ENCODE measurements at places on chromosomes 1 and 21.

DNA sequence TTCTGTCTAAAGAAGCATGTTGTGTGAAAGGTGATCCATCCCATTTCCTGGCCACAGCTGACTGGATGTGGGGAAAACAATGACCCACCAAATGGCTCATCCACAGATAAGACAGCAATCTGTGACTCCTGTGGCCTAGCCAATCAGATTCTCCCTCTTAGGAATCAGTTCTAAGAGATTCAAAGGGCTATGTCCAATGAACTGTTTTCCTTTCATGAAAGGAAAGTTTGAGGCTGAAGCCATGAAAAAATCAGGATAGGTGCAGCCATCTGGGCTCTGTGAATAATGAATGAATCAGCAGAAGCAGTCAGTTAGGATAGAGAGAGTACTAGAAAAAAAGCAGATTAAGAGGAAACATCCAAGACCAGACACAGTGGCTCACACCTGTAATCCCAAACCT, 164.7 kb downstream of the NRIP1 start:
- DNase-seq = no peak

GRCh38 chr1:232174306-232174705, 455.6 kb downstream of the SIPA1L2 start:
- DNase-seq = no peak

DNA sequence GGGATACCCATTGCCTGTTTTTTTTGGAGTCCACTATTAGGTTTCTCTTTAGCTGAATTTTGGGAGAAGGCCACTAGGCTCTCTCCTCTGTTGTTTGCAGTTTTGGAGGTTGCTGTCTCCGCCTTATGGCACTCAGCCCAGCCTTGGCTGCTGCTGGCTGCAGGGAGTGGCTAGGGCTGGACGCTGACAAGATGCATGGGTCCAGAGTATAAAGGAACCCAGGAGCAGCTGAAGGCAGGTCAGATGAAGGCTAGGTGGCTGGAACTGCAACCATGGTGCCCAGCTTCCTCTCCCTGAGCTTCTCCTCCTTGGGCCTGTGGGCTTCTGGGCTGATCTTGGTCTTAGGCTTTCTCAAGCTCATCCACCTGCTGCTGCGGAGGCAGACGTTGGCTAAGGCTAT, at the start of gene CYP4B1:
Gene CYP4B1, plus strand, starts transcription at position 237 of the 400 bp plus-strand sequence. Its CDS starts 36 bp downstream, at position 273.
- no peak for DNase-seq

- DNase-seq = no peak
Measured at GRCh38 chr1:15610167-15610566, 7.1 kb upstream of the DDI2 start.

- no peak for DNase-seq
Measured at GRCh38 chr1:41640141-41640751, 155.8 kb upstream of the EDN2 start.

DNA sequence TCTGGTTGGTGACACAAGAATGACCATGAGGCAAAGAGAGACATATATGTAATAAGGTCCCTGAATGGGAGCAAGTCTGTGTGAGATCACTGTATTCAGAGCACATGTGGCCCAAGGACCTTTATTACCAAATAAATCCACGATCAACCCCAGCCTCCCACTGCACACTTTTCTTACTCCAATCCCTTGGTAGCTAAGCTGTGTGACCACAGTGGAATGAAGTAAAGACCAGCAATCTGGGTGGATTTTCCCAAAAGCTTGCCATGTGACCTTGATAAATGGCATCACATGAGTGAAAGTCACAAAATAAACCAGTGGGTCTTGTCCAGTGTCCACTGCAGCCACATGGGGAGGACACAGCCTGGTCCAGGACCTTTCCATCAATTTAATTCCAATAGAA, 36.7 kb upstream of the TLR5 start:
- DNase-seq = no peak

GRCh38 chr1:212235857-212236256, 49.4 kb upstream of the PPP2R5A start:
- DNase-seq = no peak

DNA sequence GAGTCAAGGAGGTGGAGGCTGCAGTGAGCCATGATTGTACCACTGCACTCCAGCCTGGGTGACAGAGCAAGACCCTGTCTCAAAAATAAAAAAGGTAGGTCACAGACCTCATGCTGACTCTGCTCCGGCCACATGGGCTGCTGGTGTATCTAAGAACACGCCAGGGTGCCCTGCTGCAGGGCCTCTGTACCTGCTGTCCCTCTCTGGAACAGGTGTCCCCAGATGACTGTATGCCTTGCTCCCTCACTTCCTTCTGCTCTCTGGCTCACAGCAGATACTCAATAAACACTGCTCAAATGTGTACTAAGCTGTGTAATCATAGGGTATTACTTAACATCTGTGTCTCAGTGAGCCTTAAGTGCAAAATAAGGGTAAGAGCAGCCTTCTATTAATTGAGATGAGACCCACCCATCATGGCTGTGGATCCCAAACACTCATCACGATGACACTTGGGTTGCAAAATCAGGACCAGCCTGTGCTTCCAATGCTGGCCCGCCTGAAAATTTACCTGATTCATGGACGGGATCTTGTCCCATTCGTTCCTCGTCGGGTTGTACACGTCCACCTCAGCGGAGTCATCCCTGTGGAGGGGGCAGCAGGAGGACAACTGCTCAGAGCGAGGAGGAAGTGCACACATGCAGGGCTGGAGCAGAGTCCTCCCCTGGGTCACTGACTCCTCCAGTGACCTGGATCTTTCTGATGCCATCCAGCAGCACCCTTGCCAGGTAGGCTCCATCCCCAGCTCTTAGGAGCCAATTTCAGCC, 7.5 kb downstream of the KLHL21 start:
- DNase-seq = no peak

GRCh38 chr1:6260433-6260934, 414 bp downstream of the GPR153 start:
- no peak for DNase-seq

- DNase-seq = no peak
Measured at GRCh38 chr1:145955436-145955835, 2.4 kb downstream of the LIX1L start.

- no peak for DNase-seq
Measured at GRCh38 chr1:117579221-117579906, 26.5 kb upstream of the TENT5C start.

DNA sequence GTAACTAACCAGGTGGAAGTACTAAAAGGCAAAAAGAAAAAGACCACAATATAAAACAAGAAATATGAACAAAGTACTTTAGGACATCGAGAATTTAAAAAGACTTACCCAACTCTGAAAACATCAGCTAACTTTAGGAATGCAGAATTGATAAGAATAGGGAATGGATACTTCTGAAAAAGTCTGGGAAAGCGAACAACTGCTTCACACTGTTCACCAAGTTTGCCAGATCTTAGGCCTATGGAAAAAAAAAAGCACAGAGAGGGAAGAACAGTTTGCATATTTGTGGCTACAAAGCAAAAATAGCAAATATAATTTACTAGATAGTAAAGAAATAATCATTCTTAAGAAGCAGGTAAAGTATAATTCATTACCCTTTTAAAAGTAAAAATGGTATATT, 14.4 kb downstream of the INTS7 start:
- no peak for DNase-seq

- no peak for DNase-seq
Measured at GRCh38 chr1:243474136-243474881, 218.5 kb downstream of the SDCCAG8 start.

DNA sequence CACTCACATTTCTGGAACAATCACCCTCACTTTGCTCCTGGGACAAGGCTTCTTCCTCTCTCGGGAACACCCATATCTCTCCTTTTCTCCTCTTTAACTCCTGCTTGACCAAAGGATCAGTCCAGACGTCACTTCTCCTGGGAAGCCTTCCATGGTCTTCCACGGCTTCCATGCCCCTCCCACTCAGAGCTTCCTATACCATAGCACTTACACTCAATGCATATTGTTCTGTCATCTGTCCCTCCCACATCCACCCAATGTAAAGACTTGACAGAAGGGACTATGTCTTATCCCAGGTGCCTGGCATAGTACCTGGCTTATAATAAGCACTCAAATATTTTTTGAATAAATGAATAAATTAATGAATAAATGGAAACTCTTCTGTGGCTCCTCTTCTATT, 28.2 kb downstream of the CD34 start:
- no peak for DNase-seq

GRCh38 chr1:9611716-9612115, 23.0 kb downstream of the TMEM201 start:
- DNase-seq = no peak

DNA sequence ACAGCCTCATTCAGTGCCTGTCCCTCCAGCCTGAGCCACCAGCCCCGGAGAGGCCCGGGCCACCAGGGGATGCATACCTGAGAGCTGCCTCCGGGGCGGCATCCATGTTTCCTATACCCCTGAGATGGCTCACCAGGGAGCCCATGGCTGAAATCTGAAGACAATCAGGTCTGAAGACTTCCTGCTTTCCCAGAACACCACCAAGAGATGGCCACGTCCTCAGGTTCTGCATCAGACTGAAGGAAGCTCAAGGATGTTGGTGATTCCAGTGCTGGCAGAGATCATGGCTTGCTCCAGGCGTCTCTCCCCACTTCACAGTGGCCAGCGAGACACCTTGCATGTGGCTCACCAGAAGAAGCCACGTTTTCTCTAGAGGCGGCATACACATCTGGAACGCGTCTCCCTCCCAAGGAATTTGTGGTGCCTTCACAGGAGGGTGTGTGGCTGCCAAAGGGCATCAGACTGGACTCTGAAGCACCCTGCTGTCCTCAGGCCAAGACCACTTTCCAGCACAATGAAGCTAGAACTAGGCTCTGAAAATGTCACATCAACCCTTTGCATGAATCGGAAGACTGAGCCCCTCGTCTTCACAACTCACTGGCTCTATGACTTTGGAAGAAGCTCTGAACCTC, 170.7 kb upstream of the IRF2BP2 start:
- no peak for DNase-seq

GRCh38 chr1:172654535-172654934, 4.4 kb upstream of the FASLG start:
- DNase-seq = no peak

DNA sequence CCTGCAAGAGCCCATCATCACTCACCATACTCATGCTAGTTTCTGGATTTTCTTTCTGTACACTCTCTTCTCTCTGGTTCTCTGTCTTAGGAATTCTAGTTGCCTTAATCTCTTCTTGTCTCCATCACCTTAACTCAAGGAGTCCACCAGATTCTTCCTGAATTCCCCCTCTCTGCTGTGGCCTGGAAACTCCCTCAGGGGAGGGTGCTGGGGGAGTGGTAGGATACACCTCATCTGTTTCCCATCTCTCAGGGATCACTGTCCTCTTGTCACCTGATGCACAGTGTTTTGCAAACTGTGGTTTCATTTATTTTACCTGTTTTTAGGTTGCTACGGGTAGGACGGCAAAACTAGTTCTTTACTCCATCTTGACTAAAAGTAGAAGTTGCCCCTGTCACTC, 6.6 kb upstream of the GNG12 start:
- DNase-seq = no peak

GRCh38 chr21:42835211-42835610, 44.1 kb downstream of the WDR4 start:
- no peak for DNase-seq

GRCh38 chr1:26994020-26994786, 711 bp downstream of the TRNP1 start:
- no peak for DNase-seq

GRCh38 chr1:93591676-93592550, 89.7 kb downstream of the BCAR3 start:
- DNase-seq = no peak

DNA sequence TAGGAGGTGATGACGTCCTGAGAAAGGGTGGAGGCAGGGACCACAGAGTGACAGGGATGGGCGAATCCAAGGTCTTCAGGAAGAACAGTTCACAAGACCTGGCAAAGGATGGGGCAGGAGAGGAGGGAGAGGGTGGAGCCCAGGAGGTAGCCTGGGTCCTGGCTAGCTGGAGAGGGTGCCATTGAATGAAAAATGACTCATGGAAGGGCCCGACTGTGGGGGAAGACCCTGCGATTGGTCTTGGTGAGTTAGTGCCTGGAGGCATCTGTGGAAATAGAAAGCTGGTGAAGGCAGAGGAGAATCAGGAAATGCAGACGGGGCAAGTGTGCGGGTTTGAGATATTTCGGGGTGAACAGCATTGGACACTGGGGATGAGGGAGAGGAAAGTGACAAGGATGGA, 60.3 kb upstream of the SLC45A1 start:
- DNase-seq = no peak

DNA sequence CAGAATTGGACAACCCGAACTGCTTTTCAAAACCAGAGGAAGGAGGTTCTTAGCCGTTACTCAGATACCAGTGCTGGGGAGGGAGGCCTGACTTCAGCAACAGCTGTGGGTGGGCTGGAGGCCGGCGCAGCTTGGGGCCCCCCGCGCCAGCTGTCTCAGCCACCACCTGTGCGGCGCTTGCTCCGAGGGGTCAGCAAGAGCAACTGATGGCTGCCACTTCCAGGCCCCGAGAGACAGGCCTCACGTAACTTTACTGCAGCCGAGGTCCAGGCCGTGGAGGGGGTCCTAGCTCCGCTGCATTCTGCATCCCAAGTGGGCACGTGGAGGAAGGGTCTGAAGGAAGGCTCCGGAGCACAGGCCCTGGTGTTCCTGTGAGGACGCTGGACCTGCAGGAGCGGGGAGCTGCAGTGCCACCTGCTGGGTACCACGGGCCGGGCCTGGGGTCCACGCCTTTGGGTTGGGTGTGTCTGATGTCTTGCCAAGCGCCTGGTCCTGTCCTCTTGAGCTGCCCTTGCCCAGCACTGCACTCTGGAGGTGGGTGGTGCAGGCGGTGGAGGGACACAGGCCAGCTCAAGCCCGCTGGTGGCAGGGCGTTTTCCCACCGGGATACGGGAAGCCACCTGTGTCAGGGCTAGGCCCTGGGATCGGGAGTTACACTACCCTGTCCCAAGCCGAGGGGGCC, 9.8 kb downstream of the THAP3 start:
- peak; percentile 15 for DNase-seq

DNA sequence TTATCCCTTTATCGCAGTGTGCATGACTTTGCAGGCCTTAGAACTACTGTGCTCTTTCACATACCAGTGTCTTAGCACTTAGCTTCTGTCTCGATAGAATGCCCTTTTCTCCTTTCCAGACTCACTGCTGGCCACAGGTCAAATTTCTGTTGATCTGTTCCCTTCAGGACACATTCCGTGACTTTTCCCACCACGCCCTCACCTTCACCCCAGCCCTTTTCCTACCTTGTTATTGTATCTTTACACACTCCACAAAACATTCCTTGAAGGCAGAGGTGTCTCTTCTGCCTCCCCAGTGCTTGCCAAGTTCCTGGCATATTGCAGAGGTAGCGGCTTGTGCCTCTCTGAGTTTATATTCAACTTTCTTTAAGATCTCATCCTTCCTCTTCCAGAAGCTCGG, 3.7 kb upstream of the IGSF9 start:
- no peak for DNase-seq

GRCh38 chr21:27764056-27764455, 797.2 kb upstream of the ADAMTS5 start:
- DNase-seq = no peak

DNA sequence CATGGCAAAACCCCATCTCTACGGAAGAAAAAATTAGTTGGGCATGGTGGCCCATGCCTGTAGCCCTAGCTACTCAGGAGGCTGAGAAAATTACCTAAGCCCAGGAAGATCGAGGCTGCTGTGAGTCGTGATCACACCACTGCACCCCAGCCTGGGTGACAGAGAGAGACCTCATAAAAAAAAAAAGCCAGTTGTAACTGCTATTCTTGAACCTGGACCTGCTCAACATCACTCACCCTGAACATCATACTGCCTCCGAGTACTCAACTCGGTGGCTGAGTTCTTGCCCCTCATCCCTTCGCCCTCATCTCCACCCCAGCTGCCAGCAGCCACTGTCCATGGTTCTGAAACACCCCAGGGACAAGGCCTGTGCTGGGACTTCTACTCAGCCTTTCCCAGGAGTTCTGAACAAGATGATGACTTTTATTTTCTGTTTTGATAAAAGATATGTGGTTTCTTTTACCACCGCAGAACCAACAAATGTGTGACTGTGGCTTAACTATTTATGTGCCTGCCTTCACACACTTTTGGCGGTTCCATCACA, 5.4 kb upstream of the DISP3 start:
- no peak for DNase-seq
